Activated CD8-positive, alpha-beta T cell treated with anti-CD3 and anti-CD28 coated beads for 36 hours (primary cell): ENCODE measurements at places on chromosomes 4 and X.
A peak's percentile ranks its signal among the peaks of the same experiment; 100 is the strongest.

- DNase-seq: peak; percentile 55
- H3K36me3 ChIP-seq: peaks cover 23% of the 10 kb centered on the region
- peak overlapping the region; percentile 1 for H3K4me3 ChIP-seq
- peaks cover 60% of the 10 kb centered on the region for H3K4me1 ChIP-seq
- H3K27ac ChIP-seq: peak overlapping the region; percentile 86
- peaks cover 6% of the 10 kb centered on the region for H3K27me3 ChIP-seq
Observed at GRCh38 chr4:26073886-26074560, 160.0 kb downstream of the SMIM20 start.

DNA sequence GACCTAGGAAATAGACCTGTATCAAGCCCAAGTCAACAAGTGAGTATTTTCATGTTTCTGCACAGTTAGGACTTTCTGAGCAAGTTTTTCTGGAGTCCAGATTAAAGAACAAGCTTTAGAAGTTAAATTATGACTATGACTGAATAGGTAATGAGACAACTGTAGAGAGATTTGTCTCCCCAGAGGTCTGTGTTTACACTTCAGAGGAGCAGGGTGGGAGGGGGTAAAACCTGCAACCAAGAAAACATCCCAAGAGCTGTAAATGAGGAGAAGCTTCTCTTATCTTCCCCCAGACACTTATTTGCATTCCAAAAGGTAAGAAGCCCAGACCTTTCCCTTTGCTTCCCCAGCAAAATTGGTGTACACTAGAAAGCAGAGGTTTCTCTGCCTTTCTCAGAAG lies 22.1 kb upstream of the CEP135 start:
- no peak for DNase-seq
- no peaks in the 10 kb centered on the region for H3K36me3 ChIP-seq
- H3K4me3 ChIP-seq: no peak overlapping the region
- H3K27ac ChIP-seq: no peak overlapping the region

DNA sequence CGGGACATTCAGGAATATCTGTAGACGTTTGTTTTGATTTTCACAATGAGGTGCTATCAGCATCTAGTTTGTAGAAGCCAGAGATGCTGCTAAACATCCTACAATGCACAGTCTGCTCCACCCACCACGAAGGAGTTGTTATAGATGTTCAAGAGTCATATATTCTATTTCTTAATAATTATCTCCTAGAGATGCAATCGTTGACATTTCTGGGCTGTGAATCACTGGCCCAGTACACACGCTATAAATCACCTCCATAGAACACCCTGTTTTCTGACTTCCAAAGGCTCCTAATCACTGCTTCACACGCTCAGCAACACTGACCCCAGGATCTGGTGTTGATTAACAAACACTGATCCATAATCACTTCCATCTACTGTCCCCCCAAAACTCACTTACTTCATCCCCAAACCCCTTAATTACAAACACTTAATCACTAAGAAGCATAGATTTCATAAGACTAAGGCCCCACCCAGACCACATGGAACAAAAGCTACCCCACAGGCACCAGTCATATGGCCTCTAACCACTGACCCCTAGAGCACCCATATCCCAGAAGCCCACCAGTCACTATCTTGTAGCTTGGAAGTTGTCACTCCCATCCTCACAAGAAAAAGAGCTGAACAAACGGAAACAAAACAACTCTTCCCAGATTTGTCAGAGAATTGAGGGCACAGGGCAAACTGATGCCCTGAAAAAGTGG lies 31.7 kb upstream of the ZNF41 start:
- no peaks in the 10 kb centered on the region for H3K27me3 ChIP-seq
- H3K27ac ChIP-seq: no peak overlapping the region

GRCh38 chr4:69167300-69167699 lies 47.2 kb downstream of the UGT2B11 start:
- no peak overlapping the region for H3K27ac ChIP-seq
- no peaks in the 10 kb centered on the region for H3K27me3 ChIP-seq
- H3K4me3 ChIP-seq: no peak overlapping the region
- no peaks in the 10 kb centered on the region for H3K36me3 ChIP-seq
- no peak for DNase-seq

- H3K27me3 ChIP-seq: peaks cover 31% of the 10 kb centered on the region
- H3K27ac ChIP-seq: peak overlapping the region; percentile 30
- H3K4me3 ChIP-seq: peak overlapping the region; percentile 55
Observed at GRCh38 chrX:40008791-40009461, 88.8 kb downstream of the BCOR start.

GRCh38 chr4:181770971-181771370 lies 472.2 kb upstream of the TENM3 start:
- no peak overlapping the region for H3K4me3 ChIP-seq
- DNase-seq: no peak
- H3K27ac ChIP-seq: no peak overlapping the region
- no peaks in the 10 kb centered on the region for H3K27me3 ChIP-seq
- H3K36me3 ChIP-seq: no peaks in the 10 kb centered on the region
- H3K4me1 ChIP-seq: no peaks in the 10 kb centered on the region

- H3K27me3 ChIP-seq: no peaks in the 10 kb centered on the region
- DNase-seq: no peak
- H3K4me3 ChIP-seq: no peak overlapping the region
- H3K4me1 ChIP-seq: peaks cover 35% of the 10 kb centered on the region
- H3K36me3 ChIP-seq: no peaks in the 10 kb centered on the region
Observed at GRCh38 chr4:6771229-6771671, 11.3 kb upstream of the KIAA0232 start.

DNA sequence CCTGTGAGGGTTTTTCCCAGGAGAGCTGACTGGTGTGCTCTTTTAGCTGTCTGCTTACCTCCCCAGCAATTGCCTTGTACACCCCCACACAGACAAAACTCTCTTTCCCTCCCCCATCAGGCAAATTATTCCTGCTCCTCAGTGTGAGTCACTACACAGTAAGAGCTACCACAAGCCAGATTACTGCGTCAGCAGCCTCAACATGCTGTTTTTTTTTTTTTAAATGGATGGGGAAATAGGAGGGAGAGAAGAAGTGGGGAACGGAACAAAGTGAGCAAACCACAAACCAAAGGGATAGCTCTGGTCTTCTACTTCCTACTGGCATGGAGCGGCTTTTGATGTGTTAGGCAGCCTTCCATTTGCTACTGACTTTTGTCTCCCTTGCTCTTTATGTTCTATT lies 107.5 kb upstream of the ACSL4 start:
- no peaks in the 10 kb centered on the region for H3K27me3 ChIP-seq
- H3K4me3 ChIP-seq: no peak overlapping the region
- H3K27ac ChIP-seq: no peak overlapping the region
- H3K4me1 ChIP-seq: peaks cover 8% of the 10 kb centered on the region

- no peak for DNase-seq
- H3K27me3 ChIP-seq: no peaks in the 10 kb centered on the region
- no peak overlapping the region for H3K4me3 ChIP-seq
Observed at GRCh38 chrX:47172971-47173792, 20.4 kb upstream of the UBA1 start.

DNA sequence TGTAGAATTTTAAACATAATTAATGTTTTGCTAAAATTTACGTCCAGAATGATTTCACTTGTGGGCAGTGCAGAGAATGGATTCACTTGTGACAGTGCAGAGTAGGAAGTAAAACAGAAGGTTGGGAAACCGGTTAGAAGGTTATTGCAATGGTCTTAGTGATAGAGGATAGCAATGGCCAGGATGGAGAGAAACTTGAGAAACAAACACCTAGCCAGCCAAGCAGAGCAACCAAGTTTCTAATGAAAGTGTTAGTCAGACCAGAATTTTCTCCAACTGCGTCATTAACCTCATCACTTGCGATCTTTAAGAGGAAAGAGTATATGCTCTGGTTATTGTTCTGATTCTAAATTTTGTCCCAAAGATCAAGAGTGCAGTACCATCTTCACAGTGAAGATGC lies 50.0 kb upstream of the TBC1D9 start:
- H3K36me3 ChIP-seq: no peaks in the 10 kb centered on the region
- no peaks in the 10 kb centered on the region for H3K4me1 ChIP-seq
- no peak for DNase-seq
- H3K4me3 ChIP-seq: no peak overlapping the region

GRCh38 chr4:85452058-85452731 lies 22.8 kb upstream of the ARHGAP24 start:
- no peaks in the 10 kb centered on the region for H3K27me3 ChIP-seq
- H3K36me3 ChIP-seq: no peaks in the 10 kb centered on the region
- H3K4me3 ChIP-seq: no peak overlapping the region

DNA sequence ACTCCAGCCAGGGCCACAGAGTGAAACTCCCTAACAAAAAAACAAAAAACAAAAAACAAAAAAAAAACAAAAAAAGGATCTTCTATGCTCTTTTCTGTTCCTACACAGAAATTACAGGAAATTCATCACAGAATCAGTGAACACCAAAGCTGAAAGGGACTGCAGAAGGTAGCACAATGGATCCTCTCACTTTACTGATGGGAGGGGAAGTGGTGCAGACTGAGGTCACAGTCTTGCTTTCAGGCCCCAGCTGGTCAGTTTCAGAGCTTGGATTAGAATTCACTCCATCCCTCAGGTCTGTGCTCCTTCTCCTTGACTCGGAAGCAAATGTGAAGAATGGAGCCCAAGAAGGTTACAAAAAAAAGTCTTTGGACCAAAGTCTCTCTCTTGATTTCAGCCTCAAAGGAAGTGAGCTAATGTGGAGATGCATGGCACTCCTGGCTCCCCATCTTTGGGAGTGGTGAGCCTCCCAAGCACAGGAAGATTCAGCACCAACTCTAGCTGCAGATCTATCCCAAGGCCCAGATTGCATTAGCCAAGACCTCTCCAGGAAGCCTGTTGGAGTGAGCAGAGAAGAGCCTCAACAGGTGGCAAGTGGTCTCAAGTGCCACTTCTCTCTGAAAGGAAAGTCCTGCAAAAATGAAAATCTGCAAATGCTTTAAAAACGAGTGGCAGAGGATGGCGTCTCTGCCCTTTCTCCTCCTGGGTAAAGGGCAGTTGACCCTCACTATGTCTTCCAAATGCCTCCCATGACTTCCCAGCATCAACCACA lies 176.0 kb downstream of the MAML3 start:
- H3K27me3 ChIP-seq: no peaks in the 10 kb centered on the region
- peaks cover 26% of the 10 kb centered on the region for H3K4me1 ChIP-seq
- no peak for DNase-seq
- no peak overlapping the region for H3K27ac ChIP-seq

- peaks cover 34% of the 10 kb centered on the region for H3K36me3 ChIP-seq
- H3K4me3 ChIP-seq: peak overlapping the region; percentile 39
- DNase-seq: peak; percentile 55
- no peaks in the 10 kb centered on the region for H3K27me3 ChIP-seq
- peak overlapping the region; percentile 86 for H3K27ac ChIP-seq
- H3K4me1 ChIP-seq: peaks cover 61% of the 10 kb centered on the region
Observed at GRCh38 chrX:136731207-136731782, 49.4 kb downstream of the ARHGEF6 start.

DNA sequence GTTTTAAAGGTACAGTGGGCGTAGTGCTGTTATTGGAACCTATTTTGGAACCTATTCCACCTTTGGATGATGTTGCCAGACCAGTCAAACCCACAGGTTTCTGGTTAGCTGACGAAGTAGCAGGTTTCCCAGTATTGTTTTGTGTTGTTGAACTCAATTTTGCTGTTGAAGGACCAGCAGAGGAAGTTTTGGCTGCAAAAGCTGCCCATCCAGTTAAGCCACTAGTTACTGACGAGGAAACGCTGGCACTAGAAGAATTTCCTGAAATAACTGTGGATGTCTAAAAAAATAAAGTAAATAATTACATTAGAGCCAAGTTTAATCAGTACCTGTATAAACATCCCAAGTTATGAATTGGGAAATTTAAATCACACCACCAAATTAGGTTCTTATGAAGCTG lies 25.5 kb downstream of the INTS12 start:
- H3K4me1 ChIP-seq: no peaks in the 10 kb centered on the region
- H3K4me3 ChIP-seq: no peak overlapping the region
- DNase-seq: no peak
- H3K27ac ChIP-seq: no peak overlapping the region
- H3K36me3 ChIP-seq: peaks cover 16% of the 10 kb centered on the region

- H3K27me3 ChIP-seq: peaks cover 6% of the 10 kb centered on the region
- no peak overlapping the region for H3K4me3 ChIP-seq
- no peaks in the 10 kb centered on the region for H3K36me3 ChIP-seq
- no peak for DNase-seq
- H3K4me1 ChIP-seq: no peaks in the 10 kb centered on the region
- no peak overlapping the region for H3K27ac ChIP-seq
Observed at GRCh38 chr4:52093466-52093865, 42.4 kb downstream of the SPATA18 start.

- peaks cover 10% of the 10 kb centered on the region for H3K27me3 ChIP-seq
- H3K36me3 ChIP-seq: no peaks in the 10 kb centered on the region
- DNase-seq: no peak
- H3K4me1 ChIP-seq: no peaks in the 10 kb centered on the region
- H3K4me3 ChIP-seq: no peak overlapping the region
- no peak overlapping the region for H3K27ac ChIP-seq
Observed at GRCh38 chr4:42112846-42113245, 39.6 kb downstream of the BEND4 start.

- no peak for DNase-seq
Observed at GRCh38 chr4:57318703-57319102, 208.5 kb upstream of the IGFBP7 start.

- no peaks in the 10 kb centered on the region for H3K27me3 ChIP-seq
- no peaks in the 10 kb centered on the region for H3K4me1 ChIP-seq
- H3K4me3 ChIP-seq: no peak overlapping the region
Observed at GRCh38 chr4:160091631-160092030, 988.8 kb downstream of the RAPGEF2 start.

DNA sequence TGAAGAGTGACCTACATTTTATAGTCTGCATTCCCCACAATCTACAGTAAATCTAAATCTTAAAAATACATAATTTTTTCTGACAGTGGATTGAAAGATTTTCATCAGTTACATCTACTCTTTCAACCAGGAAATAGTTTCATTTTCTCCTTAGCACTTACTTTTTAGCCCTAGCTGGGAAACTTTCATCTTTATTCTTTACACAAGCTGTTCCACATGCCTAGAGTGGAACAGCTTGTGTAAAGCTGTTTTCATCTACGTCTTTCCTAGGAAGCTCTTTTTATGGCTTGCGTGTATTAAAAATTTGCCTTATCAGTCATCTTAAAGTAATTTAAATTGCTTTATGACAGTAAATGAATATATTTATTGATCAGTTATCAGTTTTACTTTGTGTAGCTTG lies 40.5 kb downstream of the RBPJ start:
- peaks cover 26% of the 10 kb centered on the region for H3K4me1 ChIP-seq
- no peak for DNase-seq
- H3K36me3 ChIP-seq: peaks cover 20% of the 10 kb centered on the region
- no peak overlapping the region for H3K27ac ChIP-seq
- no peak overlapping the region for H3K4me3 ChIP-seq

DNA sequence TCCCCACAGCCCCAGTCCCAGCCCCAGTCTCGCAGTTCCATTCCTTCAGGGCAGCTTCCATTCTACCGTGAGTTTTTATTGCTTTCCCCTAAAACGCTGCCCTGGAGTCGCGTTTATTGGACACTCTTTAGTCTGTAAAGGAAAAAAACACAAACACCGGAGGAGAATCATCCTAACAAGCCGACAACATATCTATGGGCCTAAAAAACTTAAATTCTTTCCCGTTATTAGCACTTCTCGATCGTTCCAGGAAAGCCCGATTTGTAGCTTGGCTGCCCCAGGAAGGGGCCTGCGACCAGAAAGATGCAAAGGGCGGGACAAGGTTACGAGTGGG lies 178.5 kb downstream of the CBR4 start:
- H3K36me3 ChIP-seq: no peaks in the 10 kb centered on the region
- no peak overlapping the region for H3K27ac ChIP-seq
- H3K4me3 ChIP-seq: peak overlapping the region; percentile 73
- no peak for DNase-seq

GRCh38 chr4:164648849-164649212 lies 105.1 kb upstream of the SMIM31 start:
- no peaks in the 10 kb centered on the region for H3K27me3 ChIP-seq
- H3K27ac ChIP-seq: no peak overlapping the region
- H3K36me3 ChIP-seq: no peaks in the 10 kb centered on the region
- H3K4me3 ChIP-seq: no peak overlapping the region
